ENCODE measurements at places on chromosomes 1 and 21.

DNA sequence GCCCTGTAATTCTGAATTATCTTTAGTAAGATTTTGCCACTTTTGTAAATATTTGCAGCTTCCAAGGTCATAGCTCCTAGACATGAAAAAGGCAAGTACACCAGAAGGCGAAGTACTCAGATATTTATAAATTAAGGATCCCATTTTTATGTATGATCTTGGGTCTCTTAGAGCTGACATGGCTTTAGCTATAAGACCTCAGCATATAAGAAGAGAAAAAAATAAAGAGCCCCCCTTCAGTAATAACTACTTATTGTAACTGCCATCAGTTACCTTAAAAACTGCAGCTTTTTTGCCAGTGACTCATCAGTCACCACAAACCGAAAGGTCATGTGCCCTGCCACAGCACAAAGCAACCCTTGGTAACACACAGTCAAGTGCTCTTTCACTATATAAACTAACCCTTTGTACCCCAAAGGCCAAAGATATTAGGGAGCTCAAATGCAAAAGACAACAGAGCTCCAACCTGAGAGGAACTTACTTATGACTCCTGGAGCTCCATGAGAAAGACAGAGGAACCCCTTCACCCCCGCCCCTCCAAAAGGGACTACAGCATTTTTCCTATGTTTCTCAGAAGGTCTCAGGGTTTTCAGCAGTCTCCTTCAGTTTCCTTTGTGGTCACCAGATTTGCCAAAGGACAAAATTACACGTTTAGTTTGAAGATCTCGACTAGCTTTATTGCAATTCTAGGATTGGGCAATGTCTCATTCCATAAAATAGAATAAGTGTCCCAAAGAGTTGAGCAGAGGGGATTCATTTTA is 219.8 kb upstream of the DUSP10 start:
- DNase-seq, result peak; percentile 31

DNA sequence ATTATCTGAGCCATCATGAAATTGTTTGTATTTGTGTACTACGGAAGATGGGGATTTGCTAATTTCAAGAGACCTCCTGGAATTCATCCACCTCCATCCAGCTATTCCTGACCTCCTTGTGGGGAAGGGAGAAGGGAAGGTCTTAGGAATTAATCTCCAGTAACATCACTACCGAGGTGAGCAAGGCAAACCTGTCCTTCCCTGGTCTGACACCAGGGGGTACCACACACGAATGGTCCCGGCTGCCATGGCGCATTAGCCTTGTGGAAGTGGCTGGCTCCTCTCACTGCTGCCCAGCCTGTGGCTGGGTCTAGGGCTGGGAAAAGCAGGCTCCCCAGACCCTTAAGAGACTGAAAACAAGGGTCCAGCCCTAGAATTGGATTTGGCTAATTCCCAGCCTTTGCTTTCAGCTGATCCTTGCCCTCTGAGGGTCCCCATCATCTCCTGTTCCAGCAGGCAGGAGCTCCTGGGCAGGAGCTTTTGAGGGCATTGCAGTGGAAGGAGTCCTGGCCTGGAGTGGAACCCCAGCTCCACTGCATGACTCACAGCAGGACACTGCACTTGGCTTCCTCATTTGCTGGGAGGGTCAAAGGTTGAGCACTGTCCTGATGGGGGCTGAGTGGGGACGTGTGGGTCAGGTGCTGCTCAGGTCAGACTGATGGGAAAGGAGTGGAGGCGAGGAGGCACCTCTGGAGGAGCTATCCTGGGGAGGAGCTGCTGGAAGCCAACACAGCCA is 34.8 kb downstream of the RIMS3 start:
- no peak for DNase-seq

DNA sequence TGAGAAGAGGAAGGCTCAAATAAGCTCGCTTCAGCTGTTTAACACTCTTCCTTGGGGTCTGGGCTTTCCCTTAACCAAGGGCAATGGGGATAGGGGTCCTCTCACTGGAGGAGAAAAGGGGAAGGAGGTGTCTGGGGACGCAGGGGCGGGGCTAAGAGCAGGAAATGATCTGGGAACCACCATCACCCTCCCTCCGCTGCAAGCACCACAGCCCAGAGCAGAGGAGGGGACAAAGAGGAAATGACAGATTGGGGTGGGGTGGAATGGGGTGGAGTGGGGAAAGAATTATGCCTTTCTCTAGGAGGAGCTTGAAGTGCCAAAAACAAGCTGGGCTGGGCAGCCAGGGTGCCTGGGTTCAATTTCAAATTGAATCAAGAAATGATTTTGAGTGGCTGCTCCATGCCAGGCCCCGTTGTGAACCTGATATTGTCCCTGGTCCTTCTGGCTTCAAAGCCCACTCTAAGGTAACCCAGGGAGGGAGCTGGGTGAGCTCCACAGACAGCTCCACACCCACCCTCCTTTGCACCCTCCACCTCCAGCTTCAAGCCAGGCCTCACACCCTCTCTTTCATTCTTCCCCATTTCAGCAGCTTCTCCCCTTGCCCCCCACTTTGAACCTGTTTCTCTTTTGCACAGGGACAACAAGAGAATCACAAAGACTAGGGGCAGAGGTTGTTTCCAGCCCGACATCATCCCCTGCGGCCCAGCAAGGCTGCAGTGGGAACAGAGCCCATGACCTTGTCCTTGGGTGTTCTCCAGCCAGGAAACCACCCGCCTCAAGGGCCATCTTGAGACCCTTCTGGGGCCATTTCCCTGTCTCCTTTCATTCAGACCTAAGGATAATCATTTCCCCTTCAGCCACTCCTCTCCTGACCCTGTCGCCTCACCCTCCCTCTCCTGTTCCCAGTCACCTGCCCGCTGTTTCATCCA is 1.1 kb downstream of the ARHGAP30 start:
- DNase-seq, result peak; percentile 64

DNA sequence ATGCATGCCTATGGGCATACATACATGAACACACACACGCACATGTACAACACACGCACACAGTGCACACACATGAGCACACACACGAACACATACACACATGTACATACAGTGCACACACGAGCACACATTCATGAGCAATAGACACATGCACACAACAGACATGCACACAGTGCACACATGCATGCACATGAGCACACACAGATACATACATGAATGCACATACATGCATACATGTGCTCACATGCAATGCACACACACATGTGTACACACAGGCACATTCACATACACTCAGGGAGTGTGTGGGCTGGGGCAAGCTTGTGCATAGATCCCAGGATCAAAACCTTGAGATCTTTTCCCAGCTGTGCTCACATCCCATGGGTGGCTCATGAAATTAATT is 18.9 kb downstream of the CRYAA start:
- DNase-seq, result no peak

DNA sequence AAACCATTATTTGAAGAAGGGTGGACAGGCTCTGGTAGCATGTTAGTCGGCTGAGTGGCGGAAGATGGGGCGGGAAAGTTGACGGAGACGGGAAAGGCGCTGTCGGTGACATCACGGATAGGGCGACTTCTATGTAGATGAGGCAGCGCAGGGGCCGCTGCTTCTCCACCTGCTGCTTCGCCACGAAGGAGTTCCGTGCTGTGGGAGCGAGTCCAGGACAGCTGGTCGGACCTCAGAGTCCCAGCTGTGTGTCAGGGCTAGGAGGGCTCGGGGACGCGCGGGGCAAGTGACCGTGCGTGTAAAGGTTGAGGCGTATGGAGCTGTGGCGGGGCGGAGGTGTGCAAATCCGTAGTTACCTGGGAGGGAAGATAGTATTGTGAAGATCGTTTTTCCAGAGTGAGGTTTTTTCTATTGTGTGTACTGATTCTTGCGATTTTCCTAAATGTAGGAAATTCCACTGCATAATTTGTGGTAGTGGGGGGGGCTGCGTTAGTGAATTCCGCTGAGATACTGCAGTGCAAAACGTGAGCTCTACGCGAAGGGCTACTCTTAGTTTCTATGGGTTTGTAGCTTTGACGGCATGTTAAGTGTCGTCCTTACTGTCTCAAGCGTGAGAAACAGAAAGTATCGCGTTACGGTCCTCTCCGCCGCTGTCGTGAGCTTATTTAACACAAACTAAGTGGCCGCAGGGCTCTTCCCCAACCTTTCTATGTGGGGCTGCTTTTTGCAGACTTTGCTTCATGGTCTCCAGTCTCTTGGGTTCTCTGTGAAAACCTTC is 111.2 kb upstream of the NBPF11 start:
- no peak for DNase-seq

DNA sequence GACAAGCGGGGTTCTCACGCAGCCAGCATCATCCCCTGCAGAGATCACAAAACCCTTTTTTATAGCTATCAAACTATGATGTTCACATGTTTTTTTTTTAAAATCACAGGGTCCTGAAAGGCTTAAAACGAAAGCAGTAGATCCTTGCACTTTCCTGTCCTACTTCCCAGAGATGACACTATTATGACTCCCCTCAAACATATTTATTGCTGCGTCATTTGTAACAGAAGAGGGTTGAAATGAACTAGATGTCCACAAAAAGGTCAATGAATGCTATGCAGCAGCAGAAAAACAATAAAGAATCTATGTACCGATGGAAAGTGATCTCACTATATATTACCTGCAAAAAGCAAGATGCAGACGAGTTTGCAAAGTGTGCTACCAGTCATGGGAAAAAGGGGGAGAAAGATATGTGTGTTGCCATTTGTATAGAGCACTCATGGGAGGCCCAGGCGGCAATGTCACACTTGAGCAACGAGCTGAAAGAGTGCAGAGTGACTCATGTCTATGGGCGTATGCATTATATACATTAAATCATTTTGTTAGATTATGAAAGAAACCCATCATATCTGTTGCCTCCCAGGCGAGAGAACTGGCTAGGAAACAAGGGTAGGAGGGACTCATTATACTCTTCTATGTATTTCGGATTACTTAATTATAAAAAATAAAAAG is 68.9 kb upstream of the PARP1 start:
- DNase-seq, result no peak

- DNase-seq, result peak; percentile 41
Measured at GRCh38 chr1:15848929-15849774, 1.6 kb downstream of the SPEN start.

GRCh38 chr1:168726281-168726680 is 2.7 kb downstream of the DPT start:
- DNase-seq, result no peak

DNA sequence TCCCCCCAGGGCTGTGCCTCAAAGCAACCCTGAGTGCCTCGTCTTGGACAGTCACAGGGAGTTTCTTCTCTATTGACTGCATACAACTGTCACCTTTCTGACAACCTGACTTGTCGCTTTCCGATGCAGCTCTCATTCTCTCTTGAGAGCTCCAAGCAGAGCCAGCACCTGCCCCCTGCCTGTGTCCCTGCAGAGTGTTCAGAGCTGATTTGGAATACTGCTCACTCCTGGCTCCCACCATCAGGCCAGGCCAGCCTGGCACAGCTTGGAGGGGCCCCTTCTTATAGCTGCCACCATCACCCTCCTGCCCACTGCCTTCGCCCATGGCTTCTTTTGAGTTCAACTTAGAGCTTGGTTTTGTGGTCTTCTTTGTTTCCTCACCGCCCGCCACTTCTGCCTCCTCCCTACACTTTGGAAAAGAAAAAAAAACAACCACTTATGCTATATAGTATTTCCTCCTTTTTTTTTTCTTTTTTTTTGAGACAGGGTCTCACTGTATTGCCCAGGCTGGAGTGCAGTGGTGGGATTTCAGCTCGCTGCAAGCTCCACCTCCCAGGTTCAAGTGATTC is 12.3 kb downstream of the NCF2 start:
- DNase-seq, result no peak

DNA sequence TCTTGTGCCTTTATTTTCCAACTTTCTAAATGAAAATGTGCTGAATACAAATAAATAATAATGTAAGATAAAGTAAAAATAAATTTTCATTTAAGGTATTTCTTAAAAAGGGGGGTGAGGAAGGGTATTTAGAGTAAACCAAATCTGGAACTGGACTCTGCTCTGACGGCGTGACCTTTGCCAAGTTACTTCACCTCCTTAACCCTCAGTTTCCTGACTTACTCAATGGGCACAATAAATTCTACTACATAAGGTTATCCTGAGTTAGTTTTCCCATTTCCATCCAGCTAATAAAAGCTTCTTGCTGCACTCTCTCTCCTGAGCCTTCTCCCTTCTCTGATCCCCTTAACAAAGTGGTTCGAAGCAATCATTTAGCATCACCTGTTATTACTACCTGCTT is 93.9 kb downstream of the NID1 start:
- no peak for DNase-seq

DNA sequence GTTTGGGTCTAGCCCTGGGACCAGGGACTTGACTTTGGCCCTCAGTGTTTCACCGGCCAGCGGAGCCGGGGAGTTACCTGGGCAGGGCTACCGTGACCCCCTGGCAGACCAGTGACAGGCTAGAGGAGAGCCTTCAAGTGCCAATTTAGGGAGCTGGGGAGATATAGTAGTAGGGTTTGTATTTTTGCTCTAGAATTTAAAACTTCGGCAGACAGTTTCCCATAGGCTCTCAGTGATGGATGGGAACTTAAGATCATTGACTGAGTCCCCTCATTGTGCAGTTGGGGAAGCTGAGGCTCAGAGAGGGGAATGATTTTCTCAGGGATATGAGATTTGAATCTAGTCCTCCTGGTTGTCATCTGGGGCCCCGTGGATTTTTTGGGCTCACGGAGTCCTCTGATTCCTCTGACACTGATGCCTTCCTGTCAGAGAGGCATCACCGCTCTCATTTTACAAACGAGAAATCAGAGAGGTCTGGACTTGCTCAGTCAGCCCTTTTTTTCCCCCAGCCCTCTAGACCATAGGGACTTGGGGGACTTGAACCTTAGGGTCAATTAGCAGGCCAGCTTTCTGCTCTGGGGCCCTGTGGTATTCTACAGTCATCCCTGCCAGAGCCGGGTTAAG is 58.3 kb upstream of the ACOT11 start:
- DNase-seq, result no peak

DNA sequence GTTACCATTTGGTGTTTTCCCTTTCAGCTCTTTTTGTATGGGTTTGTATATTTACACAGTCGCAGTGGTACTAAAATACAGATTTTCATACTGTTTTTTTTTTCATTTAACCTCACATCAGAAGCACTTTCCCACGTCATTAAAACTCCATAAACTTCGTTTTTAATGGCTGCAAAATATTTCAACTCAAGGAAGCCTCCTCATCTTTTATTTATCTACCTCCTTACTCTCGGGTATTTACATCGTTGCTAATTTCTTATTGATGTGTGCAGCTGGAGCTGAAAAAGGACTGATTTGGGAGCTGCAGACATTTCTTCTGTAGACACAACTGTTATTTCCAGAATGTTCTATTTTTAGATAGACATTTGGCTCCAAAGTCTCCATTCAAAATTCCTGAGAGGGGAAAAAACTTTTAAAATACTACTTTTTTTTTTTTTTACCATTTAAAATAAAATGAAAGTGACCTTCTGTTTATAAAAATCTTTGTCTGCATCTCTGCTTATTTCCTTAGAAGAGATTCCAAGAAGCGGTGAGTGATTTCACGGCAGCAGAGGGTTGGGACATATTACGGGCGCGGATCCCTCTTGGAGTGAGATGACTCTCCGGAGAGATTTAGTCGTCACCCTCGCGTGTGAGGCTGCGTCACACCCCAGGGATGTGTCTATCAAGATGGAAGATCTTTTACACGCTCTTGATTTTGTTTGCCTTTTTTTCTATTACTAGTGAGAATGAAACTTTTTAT is 10.1 kb downstream of the RUNX3 start:
- DNase-seq, result peak; percentile 61

All from activated CD8-positive, alpha-beta memory T cell treated with anti-CD3 and anti-CD28 coated beads for 4 hours (primary cell).